ENCODE measurements at places on chromosomes 1 and 21.

DNA sequence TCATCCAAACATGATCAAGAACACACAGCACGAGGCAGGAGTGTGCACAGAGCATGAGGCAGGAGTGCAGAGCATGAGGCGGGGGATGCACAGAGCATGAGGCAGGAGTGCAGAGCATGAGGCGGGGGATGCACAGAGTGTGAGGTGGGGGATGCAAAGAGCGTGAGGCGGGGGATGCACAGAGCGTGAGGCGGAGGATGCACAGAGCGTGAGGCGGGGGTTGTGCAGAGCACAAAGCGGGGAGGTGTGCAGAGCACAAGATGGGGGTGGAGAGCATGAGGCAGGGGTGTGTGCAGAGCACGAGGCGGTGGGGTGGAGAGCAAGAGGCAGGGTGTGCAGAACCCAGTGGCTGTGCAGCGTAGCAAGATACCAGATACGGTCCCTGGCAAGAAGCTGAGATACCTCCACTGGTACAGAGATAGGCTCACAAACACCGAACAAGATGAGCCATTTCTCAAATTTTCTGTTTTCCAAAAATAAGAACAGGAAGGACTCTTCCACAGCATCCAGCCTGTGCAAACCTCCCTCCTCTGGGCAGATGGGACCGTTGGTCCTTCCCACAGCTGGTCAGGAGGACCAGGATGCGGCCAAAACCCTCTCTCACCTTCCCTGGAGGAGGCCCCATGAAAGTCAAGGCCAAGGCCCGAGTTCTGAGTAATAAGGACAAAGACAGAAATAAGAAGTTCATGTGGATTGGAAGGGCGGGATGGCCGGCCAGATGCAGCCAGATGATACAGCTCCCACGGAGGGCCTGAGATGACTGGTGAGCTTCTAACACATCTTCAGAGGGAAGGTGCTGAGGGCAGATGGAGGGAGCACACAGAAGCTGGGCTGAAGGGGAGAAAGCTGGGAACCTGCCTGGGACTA lies 12.0 kb downstream of the SPATC1L start:
- no peak for DNase-seq

DNA sequence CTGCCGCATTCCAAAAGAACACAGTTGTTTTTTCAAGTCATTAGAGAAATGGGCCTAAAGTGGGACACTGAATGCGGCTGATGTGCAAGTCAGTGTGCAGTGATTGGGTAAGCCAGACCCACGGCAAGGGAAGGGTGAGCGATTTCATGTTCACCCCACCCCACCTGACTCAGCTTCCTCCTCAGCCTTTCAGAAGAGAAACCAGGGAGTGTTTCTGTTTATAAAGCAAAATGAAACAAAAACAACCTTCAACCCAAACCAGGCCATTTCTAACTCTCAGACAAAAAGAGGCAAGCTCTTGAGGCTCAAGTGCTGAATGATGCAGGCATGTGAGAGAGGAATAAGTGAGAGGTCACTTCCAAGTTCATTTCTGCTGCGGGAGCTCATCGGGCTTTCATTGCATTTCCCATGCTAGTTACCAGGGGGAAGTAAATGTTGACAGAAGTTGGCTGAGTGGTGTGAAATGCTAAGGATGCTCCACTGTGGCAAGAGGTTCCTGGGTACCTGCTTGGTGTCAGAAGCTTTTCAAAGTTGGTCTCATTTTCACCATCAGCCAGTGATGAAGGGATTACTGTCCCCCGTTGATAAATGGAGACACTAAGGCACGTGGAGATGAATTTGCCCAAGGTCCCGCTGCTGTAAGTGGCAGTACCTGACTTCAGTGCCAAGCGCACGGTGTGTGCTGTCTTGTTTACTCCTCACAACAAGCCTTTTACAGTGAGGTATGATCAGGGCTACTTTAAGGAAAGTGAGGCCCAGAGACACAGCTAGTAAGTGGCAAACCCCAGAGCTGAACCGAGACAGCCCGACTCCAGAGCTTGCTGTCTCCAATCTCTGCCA lies 29.1 kb downstream of the STPG1 start:
- no peak for DNase-seq

DNA sequence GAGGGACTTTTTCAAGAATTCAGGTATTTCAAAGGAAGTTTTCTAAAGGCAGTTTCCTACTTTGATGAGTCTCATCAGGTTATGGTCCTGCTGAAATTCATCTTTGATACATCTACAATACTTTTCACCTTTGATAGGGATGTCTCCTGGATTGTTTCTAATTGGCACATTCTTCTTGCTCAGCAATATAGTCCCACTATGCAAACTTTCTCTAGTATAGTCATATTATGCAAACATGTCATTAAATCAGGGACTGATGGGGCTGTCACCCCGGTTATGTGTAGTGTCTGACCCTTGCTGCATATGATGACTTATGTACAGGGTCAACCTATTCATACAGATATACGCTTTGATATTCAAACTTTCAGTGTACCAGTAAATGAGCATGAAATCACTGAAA lies 379 bp upstream of the FCRL1 start:
- DNase-seq, result no peak

GRCh38 chr21:42681296-42682206 lies 28.1 kb downstream of the PDE9A start:
- DNase-seq, result no peak

DNA sequence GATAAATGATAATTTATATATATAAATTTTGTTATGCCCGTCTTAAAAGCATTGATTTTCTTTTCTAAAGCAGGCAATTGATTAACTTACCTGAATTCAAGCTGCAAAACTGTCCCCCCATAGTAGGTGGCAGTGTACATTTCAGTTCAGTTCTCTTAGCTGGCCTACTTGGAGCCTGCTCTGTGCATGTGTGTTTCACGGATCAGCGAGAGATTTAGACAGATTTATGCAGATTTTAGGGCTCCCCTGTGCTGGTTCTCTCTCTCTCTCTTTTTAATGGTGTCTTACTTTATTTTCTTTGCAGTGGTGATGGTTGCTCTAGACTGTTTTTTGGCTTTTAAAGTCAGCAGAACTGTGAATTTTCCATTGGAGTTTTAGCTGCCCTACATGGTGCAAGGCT lies 30.7 kb downstream of the CLIC4 start:
- no peak for DNase-seq
